AG04450 (cell line): ENCODE measurements at places on chromosomes 1 and 21.

DNA sequence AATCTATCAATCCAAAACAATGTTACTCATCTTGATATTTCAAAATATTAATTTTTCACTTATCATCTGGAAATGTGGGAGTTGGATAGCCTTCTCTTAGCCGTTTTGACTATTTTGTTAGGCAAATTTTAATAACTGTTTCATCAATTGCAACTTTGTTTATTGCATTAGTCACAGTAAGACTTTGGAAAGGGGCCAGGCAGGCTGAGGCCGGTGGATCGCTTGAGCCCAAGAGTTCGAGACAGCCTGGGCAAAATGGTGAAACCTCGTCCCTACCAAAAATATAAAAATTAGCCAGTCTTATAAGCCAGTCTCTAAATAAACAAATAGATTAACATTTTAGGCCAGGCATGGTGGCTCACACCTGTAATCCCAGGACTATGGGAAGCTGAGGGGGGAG is 113.0 kb upstream of the NR5A2 start:
- DNase-seq, result no peak

- no peak for DNase-seq
These were observed 13.5 kb upstream of the ZBED6 start for GRCh38 chr1:203781962-203782361.

- no peak for DNase-seq
These were observed 14.7 kb upstream of the SSX2IP start for GRCh38 chr1:84704872-84705417.

- no peak for DNase-seq
These were observed 12.7 kb downstream of the DHX9 start for GRCh38 chr1:182851825-182852224.
